ENCODE measurements at places on chromosomes 3 and 15.

GRCh38 chr3:139906418-139906817, 28.6 kb upstream of the CLSTN2 start:
- no peak for DNase-seq

DNA sequence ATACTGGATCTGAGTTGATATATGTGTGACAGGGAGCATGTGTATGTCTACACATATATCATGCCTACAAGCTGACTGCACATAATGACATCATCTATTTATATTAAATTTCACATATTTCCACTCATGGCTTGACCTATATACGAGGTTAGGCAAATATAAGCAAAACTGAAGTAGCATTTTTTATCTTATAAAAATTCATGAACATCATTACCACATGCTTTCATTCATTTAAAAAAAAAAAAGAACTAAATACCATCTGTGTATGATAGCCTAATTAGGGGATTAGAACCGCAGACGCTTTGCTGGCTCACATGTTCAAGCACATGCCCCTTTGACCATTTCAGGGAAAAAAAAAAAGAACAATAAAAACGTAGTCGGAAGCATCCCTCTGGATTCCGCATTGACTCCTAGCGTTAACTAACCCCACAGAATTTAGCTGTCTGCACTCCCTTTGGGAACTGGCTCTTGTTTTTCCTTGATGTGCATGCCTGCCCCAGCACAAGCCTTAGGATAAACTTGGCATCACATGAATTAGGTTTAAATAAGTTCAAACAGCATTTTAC, 888.4 kb downstream of the ROBO1 start:
- no peak for DNase-seq

GRCh38 chr3:17129556-17129955, 244.8 kb downstream of the PLCL2 start:
- no peak for DNase-seq

DNA sequence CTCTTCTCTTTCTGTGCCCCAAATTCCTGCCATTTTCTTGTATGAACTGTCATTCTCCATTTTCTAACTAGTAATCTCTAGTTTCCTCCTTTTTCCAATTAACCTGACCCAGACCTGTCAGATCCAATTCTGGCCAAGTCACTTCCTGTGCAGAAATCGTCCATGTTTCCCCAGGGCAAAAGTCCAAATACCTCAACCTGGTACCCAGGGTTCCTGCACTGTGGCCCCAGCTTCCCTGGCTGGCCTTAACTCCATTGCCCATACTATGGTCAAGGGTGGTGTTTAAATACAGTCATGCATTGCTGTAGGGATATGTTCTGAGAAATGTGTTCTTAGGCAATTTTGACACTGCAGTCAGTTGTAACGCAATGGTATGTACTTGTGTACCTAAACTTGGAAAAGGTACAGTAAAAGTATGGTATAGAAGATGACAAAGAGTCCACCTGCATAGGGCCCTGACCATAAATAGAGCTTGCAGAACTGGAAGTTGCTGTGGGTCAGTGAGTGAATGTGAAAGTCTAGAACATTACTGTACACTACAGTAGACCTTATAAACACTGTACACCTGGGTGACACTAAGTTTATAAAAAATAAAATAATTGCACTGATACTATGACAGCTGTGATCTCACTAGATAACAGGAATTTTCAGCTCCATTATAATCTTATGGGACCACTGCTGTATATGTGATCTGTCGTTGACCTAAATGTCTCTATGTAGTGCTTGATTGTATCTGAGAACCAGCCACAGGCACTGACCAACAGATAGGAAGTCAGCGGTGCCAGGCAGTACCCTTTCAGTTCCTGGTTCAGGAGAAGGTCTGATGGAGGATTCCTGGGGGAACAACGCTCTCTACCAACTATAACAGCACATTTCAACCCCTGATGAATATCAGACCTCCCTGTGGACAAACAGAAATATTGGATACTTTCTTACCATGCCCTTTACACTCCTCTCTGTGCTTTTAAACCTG, 336.1 kb upstream of the PROK2 start:
- no peak for DNase-seq

GRCh38 chr3:71441217-71441924, 142.2 kb downstream of the FOXP1 start:
- DNase-seq = no peak

DNA sequence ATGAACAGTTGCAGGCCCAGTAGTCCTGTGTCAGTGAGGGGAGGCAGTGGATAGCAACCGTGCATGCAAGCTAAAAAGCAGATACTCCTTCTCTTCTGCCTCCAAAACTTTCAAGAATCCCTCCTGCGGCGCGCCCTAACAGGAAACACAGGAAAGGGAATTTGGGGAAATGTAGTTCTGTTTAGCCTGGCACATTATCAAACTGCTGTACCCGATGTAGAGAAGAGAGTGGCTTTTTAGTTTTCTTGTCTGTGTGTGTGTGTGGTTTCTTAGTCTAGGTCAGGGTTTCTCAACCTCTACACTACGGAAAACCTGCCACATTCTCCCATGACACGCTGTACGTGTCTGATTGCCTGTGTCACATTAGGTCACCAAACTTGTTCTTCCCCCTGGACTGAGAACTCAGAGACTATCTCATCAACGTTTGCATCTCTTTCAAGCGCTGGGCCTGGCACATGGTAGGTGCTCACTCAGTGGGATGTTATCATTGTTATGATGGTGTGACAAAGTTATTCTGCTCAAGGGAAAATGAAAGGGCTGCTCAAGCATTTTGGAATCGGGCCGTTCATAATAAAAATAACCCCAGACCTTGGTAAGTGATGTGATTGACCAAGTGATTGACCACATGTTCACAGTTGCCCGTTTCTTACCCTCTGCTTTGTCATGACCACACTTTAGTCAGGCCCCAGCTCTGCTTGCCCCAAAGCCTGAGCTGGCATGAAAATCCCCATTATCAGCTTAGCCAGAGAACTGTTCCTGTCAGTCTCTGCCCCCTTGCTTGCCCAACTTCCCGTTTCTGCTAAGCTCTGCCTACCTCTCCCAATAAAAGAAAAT, 33.2 kb downstream of the TM4SF4 start:
- no peak for DNase-seq

DNA sequence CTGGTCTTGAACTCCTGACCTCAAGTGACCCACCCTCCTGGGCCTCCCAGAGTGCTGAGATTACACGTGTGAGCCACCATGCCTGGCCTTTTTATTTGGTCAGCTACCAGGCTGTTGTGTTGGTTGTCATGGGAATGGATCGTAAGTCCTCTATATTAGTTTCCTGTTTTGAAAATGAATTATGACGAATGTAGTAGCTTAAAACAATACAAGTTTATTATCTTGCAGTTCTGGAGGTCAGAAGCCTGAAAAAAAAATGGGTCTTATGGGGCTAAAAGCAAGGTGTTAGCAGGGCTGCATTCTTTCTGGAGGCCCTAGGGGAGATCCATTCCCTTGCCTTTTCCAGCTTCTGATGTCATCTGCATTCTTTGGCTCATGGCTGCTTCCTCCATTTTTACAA, 25.1 kb upstream of the HERC1 start:
- no peak for DNase-seq

- no peak for DNase-seq
Observed at GRCh38 chr3:72595376-72595775, 252.9 kb downstream of the SHQ1 start.

DNA sequence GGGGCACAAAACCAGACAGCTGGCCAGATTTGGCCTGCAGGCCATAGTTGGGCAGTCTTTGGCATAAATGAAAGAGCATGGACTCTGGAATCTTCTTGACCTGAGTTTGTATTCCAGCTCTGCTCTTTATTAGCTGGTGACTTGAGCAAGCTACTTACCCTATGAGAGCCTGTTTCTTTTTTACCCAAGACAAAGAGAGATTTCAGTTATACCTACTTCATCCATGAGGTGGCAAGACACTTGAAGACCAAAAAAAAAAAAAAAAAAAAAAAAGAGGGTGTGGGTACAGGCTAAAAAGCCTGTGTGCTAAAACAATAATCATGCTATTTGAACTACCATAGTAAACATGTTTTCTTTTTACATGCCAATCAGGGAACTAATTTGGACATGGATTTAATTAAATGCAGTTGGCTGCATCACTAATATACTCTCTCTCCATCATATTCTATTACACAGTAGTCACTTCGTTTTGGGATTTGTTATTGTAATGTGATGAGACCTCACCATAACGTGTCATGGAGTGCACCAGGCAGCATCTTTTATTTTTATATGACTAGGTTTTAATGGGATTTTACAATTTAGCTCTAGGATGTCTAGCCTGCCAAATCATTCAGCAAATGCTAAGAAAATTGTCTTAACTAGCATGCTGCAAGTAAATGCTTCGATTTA, 109.2 kb upstream of the FHIT start:
- DNase-seq = no peak

DNA sequence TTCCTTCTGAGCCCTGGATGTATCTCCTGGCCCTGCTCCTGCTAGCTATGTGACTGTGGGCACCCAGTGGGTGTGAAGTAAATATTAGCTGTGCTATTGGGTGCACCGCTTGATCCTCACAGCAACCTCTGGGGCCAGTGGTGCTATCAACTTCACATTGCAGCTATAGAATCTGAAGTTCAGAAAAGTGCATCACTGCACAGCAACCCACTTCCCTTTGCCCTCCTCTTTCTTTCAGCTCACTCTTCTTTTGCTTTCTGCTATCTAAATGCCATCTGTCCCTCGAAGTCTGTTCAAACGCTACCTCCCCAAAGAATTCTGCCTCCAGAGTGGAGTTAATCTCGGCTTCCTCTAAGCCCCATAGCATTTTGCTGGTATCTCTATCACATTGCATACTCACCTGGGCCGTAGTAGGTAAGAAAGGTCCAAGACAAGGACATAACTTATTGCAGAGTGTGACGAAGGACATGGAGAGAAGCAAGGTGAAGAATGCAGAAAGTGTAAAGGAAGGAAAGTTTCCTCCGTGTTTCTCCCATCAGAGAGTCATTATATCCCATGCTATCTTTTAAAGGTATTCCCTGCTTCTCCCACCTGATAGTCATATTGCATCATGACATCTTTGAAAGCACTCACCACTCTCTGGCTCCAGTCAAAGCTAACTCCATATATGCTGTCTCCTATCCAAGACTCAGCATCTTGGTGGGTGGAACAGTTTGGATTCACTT, 57.1 kb upstream of the BCL6 start:
- DNase-seq = no peak

GRCh38 chr15:58457466-58457965, 25.7 kb downstream of the LIPC start:
- no peak for DNase-seq

- DNase-seq = no peak
Observed at GRCh38 chr15:69451951-69452691, 497 bp upstream of the RPLP1 start.

- no peak for DNase-seq
Observed at GRCh38 chr15:58458076-58458475, 26.3 kb downstream of the LIPC start.

DNA sequence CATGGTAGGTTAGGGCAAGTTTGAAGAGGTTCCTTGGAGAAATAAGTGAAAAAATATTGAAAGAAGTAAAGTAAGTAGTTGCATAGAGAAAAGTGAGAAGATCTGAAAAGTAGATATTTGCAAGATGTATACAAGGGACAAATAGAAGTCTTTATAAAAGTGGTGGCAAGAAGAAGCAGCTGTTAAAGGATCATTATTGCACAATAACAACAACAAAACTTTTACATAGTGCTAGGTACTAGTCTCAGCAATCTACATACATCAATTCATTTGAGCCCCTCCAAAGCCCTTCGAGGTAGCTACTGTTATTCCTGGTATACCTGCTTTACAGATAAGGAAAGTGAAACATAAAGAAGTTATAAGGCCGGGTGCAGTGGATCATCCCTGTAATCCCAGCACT, 239.6 kb downstream of the MEIS2 start:
- no peak for DNase-seq

GRCh38 chr3:5006755-5007202, 27.5 kb downstream of the BHLHE40 start:
- peak; percentile 51 for DNase-seq

DNA sequence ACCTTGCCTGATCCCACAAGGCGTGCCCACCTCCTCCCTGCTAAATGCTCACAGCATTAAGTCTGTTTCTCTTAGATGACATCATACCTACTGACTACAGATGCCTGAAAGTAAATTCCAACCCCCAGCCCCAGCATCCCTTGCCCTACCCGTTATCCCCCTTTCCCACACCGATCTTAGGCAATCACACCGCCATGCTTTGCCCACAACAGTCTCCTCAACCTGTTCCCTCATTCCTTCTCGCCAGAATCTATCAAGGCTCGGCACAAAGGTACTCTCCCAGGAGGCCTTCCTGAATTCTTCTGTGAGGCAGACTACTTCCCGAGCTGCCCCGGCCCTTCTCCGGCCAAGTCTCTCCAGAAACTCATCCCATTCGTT, 789 bp upstream of the SEC61A1 start:
- DNase-seq = no peak

- no peak for DNase-seq
Observed at GRCh38 chr15:99502182-99502581, 63.6 kb upstream of the MEF2A start.

- no peak for DNase-seq
Observed at GRCh38 chr15:100307241-100308212, 34.2 kb downstream of the ADAMTS17 start.

GRCh38 chr3:142216321-142216720, 9.1 kb downstream of the GK5 start:
- DNase-seq = no peak

DNA sequence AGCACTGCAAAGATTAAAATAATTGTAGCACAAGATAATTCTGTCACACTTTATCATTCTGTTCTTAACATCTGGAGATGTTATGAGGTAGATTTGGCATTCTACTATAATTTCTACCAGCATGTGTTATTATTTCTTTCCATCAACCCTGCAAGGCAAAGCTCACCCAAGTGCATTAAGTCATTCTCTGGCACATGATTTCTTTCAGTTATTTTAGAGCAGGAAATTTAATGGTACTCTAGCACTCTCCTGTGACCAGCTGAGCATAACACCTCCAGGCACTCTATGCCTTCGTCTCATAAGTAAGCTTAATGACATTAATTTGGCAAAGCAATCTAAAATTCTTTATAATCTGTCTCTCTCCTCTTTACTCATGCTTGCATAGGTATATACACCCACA, 300.2 kb upstream of the GPR149 start:
- no peak for DNase-seq

- DNase-seq = no peak
Observed at GRCh38 chr3:184566441-184567414, 5.1 kb downstream of the EPHB3 start.

All from stimulated activated CD8-positive, alpha-beta memory T cell treated with anti-CD3 and anti-CD28 coated beads, Interleukin-7, amount 100 ng/mL, for 1 hour (primary cell).